ENCODE measurements at places on chromosomes 1 and 21.
A peak's percentile ranks its signal among the peaks of the same experiment; 100 is the strongest.

- no peak for DNase-seq
Measured at GRCh38 chr1:207284209-207284897, 37.1 kb upstream of the CD55 start.

DNA sequence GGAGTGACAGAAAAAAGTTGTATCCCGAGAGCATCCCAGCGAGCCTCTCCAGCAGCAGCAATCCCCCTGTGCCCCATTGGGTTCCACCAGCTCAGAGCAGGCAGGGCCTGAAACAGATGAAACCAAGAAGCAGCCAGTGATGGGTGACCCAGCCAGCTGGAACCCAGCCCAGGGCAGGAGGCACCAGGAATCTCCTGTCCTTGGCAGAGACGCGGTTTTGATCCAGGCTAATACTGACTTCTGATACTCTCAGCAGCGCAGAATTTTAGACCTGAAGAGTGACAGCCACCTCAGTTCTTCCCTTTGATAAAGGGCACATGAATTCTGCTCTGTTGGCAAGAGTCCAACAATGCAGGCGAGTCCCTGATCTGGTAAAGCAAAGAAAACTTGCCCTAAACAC, 11.4 kb upstream of the OLIG1 start:
- no peak for DNase-seq

- DNase-seq = no peak
Measured at GRCh38 chr1:12197483-12197880, 30.7 kb downstream of the TNFRSF1B start.

- DNase-seq = no peak
Measured at GRCh38 chr1:57820356-57821095, 396.7 kb upstream of the DAB1 start.

DNA sequence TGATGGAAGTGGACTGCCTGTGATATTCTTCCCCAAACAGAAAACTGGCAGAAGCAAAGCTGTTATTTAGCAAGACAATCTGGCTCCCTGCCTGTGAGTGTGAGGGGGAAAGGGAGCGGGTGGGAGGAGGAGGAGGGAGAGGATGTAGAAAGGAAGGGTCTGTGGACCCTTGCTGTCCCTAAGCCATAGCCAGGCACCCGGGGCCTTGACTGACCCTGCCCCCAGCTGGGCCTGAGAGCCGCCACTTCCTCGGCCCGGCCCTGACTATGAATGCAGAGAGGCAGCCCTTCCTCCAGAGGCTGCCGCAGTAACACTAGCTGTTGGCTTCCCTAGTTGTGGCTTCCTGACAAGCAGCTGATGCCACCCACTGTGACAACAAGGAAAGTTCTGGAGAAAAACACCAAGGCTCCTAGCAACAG, 13.9 kb downstream of the PLA2G2F start:
- no peak for DNase-seq

- no peak for DNase-seq
Measured at GRCh38 chr1:12376236-12377045, 146.6 kb downstream of the VPS13D start.

- DNase-seq = peak; percentile 21
Measured at GRCh38 chr1:94418664-94419655, 771 bp downstream of the ABCD3 start.

DNA sequence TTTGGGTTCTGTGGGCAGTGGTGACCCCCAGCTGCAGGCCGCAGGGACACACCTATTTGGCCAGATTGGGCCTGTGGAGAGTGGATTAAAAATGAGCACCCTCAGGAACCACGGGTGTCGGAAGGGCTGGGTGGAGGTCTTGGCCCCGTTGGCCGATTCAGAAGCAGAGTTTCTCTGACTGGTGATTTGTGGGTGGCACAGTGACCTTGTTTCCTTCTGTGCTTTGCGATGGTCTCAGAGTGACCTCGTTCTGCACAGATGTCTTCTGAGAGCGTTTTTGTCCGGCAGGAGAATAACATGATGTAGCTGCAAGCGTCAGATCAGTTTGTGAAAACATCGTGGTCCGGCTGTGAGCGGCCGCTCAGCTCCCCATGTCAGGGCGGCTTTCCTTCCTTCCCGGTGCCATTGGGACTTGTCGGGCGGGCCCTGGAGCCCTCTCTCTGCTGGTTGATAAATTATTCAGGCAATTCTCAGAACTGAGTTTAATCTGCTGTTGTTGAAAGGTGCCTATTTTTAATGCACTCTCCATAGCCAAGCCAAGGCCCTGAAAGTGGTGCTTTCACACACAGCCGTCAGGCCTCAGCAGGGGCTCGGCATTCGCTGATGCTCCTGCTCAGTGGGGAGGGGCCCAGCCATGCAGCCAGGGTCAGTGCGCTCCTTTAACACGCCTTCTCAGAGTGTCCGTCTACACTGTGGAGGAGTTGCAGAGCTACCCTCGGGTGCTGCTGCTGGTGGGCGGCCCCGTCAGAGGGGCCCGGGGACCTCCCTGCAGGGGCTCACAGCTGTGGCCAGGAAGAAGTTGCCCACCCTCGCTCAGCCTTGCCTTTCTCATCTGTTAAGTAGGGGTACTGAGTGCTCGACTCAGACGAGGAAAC, 26.8 kb downstream of the TRPM2 start:
- DNase-seq = no peak

GRCh38 chr1:178367151-178367550, 129.6 kb downstream of the CLEC20A start:
- no peak for DNase-seq

GRCh38 chr1:238777551-238777950, 608.8 kb upstream of the CHRM3 start:
- DNase-seq = no peak

DNA sequence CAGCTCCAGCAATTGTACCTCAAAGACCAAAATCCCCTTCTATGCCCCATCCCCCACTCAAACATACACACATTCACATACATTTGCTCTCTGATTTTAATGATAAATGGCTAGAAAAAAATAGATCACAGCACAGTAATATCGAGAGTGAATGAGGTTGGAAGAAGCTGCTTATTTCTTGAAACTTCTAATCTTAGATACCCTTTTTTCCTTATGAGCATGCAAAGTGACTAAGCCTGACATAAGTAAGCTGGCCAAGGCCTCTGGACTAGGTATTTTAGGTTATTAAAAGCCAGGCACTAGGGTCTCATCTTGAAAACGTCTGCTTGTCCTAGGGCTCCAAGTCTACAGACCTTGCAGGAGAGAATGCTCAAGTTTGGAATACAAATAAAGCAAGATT, 133.6 kb downstream of the TGFBR3 start:
- peak; percentile 24 for DNase-seq

DNA sequence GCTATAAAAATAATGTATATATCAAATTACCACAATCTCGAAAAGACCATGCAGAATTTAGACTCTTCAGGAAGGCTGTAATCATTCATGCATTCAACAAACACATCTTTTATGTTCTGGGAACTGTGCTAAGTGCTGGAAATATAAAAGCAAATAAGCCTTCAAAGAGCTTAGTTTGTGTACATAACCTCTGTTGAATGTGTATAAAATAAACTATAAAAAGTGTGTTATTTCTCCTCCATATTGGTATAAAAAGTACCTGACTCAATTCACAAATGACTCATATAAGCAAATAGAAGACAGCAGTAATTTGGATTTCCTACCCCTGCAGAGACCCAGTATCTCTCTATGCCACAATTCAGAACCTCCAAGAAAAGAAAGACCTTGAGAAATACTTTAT, 36.8 kb downstream of the RAB3GAP2 start:
- DNase-seq = no peak

DNA sequence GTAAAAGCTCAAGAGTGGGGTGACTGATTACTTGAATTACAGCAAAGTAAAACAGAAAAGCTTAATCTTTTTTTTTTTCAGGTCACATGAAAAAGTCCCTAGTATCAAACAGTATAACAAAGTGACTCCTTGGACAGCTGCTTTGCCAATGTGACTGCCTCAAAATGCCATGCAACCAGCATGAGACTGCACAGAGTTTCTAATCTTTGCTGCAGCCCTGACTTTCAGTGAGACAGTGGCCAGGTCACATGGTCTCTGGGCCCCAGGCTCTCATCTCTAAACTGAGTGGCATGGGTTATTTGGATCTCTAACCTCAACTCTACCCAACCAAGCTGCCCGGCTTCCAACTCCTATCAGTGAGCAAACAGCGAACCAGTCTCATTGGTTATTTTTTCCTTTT, 169.0 kb downstream of the VAV3 start:
- DNase-seq = no peak

DNA sequence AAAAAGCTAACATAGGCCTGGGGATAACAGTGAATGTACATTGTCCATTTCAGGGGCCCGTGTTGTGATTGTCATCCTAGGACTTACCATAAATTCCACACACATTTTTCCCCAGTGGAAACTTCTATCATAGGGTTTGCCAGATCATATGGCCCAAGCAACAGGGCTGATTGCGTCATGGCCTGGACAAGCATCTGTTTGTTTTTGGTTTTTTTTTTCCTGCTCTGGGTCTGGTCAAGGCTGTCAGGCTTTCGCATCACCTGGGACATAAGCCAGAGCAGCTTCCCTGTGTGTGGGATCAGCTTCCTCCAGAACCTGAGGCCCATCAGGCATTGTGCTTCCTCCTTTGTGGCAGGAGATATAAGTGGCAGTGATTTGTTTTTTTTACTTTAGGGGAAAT, 598.5 kb upstream of the USP24 start:
- no peak for DNase-seq

DNA sequence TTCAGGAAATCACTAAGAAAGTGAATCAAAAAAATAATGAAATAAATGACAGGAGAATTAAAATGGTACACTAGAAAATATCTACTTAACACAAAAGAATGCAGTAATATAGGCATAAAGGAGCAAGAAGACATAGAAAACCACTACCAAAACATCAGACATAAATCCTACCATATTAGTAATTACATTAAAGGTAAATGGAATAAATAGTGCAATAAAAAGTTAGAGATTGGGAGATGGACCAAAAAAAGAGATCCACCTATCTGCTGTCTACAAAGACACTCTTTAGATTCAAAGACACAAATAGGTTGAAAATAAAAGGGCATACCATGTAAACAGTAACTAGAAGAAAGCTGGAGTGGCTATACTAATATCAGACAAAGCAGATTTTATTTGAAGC, 167.0 kb upstream of the SAMSN1 start:
- DNase-seq = no peak

GRCh38 chr1:2271841-2272655, 43.9 kb downstream of the SKI start:
- DNase-seq = no peak

DNA sequence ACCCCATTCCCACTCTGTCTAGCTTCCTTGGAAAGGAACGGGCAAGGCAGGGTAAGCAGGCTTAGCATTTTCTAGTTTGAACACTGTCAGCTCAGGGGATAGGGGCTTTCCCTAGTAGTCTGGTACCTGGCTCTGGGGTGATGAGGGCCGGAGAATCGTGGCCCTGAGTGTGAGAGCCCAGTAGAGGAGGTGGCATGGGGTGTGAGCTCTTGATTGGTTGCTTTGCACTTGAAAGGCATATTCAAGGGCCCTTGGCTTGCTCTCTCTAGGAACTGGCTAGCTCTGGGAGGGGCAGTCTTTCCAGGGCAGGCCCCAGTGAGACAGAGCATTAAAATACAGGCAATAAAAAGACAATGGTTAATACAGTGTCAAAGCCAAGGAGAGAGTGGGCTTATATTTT, 10.8 kb upstream of the EXTL1 start:
- no peak for DNase-seq

DNA sequence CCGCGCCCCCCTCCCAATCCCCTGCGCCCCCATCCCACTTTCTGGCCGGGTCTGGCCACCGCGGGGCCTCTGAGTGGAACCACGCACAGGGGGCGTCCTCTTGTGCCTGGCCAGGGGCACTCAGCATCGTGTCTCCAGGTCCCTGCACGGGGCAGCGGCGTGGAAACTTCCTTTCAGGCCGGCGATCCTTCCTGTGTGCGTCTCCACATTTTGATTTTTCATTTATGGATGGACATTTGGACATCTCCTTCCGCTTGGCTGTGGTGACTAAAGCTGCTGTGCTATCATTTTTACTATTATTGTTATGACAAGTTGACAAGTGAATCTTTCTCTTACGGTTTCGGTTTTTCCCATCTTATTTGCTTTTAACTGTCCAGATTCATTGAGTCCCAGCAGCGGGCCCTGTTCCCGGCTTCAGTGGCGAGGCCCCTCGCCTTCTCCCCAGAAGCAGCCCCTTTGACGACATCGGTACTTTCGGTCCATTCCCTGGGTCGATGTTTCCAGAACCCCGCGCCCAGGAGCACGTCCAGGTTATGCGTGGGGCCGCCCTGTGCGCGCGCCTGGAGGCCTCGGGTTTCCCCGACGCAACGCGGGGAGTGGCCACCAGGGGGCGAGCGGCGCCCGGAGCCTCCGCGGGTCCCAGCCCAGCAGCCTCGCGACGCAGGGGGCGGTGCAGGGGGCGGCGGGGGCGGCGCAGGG, 12.4 kb upstream of the SLC19A1 start:
- peak; percentile 88 for DNase-seq

DNA sequence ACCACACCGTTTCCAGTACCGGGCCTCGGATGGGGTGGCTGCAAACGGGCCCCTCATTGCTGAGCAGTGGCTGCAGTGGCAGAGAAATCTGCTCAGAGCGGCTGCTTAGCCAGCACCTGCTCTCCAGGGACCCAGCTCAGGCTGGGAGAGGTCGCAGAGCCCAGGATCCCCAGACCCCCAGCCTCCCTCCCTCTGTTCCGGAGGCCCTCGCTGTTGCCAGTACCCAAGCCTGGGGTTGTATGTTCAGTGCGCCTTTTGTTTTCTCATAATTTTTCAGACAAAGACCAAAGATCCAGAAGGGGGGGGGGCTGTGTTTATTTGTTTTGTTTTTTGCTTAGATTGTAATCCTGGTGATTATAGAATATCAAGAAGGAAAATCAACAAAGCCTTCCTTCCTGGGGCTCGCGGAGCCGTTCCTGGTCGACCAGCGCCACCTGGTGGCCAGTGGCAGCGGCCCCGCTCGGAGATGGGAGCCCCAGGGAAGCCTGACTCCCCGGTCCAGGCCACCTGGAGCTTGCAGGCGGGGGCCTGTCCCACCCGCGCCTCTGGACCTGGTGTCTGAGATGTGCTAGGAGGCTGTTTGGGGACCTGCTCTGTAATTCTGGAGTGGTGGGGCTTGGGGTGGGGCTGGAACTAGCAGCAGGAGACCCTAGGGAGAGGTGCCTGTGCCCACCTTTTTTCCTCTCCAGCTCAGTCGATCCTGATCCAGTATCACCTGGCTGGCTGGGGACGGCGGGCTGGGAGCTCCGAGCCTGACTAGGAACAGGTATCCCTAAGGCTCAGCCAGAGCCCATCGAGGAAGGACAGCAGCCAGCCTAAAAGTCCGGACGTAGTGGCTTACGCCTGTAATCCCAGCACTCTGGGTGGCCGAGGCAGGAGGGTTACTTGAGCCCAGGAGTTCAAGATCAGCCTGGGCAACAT, 123.9 kb upstream of the VAMP3 start:
- peak; percentile 89 for DNase-seq

DNA sequence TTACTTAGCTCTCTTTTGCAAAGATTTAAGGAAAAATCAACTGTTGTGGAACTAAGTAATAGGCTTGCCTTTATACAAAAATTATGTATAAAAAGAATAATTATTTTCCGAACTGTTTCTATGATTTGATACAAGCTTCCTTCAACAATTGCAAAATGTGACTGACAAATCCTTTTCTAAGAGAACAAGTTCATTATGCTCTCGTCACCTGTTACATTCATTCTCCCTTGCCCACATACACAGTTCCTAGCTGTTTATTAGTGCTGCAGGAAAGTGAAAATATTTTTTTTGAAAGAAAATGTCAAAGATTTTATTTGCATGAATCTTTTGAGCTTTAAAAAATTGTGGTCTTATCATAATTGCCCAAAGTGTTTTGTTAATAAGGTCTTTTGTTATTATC, 466.2 kb downstream of the USP25 start:
- DNase-seq = no peak
